ENCODE measurements at places on chromosomes 7 and 10. TPM values are rescaled to one million over a fixed set of nuclear protein-coding genes. Genes with fewer than 3 reads are reported as not detected.

GRCh38 chr7:27182285-27182841 is 2.7 kb downstream of the HOXA11 start:
- no peak for DNase-seq

The AKR1C2 gene
- polyA plus RNA-seq = 8.2 TPM

The GJC3 gene
- polyA plus RNA-seq = 0.93 TPM

DNA sequence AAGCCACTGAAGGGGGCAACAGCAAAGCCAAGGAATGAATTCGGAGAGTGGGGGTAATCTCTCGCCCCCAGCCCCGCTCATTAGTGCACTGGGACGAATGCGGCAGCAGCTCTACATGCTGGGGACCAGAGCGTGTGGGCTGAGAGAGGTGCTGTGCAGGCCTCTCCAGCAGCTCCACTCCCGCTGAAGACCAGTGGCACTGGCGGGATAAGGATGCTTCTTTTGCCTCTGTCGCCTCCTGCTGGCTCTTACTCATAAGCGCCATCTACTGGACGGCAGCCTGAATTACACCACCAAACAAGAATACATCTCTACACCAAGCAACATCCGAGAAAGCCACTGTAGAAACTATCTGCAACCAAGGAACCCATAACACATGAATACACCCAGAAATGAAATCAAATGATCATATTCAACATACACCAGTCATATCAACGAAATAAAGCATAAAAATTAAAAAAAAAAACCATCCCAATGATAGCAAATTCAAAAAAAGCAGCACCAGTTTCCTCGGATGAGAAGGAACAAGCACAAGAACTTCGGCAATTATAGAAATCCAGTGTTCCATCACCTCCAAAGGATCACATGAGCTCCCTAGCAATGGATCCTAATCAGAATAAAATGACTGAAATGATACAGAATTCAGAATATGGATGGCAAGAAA is 79.0 kb upstream of the TMEM168 start:
- DNase-seq = no peak

GRCh38 chr7:104938741-104939390 is 75.1 kb upstream of the KMT2E start:
- DNase-seq = no peak

The SEMA3E gene
- 36.0 TPM for polyA plus RNA-seq

DNA sequence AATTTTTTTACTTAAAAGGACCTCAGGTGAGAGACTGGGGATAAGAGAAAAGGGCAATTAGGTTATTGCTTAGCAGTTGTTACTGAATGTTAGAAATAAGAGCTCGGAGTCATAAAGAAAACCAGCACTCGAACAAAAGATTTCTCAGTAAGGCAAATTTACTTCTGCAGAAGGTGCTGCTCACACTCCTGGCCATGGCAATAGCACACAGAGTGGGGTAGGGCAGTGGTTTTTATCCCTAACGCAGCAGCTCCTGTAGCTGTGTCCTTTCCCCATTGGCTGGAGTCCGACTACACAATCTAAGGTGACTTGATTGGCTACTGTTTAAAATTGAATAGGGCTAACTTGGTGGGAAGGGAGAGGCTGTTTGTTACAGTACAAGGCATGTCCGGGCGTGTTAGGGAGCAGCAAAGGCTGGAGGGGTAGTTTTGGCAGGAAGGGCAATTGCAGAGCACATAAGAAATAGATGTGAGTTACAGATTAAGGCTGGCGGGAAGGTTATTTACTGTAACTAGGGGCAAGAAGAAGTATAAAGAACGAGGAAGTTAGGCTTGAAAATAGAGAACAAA is 112.1 kb downstream of the AKR1D1 start:
- no peak for DNase-seq

The WIPF3 gene
- polyA plus RNA-seq = 1.0 TPM

Data from right lung (tissue), 10 donors.